ENCODE measurements at places on chromosomes 13 and 19.

GRCh38 chr19:51615991-51616390 lies 14.2 kb downstream of the SIGLEC5 start:
- DNase-seq: no peak

- no peak for DNase-seq
These were observed 23.4 kb downstream of the SMARCA4 start for GRCh38 chr19:10984166-10984735.

- DNase-seq: no peak
These were observed 139.6 kb downstream of the STOML3 start for GRCh38 chr13:38850868-38851626.

DNA sequence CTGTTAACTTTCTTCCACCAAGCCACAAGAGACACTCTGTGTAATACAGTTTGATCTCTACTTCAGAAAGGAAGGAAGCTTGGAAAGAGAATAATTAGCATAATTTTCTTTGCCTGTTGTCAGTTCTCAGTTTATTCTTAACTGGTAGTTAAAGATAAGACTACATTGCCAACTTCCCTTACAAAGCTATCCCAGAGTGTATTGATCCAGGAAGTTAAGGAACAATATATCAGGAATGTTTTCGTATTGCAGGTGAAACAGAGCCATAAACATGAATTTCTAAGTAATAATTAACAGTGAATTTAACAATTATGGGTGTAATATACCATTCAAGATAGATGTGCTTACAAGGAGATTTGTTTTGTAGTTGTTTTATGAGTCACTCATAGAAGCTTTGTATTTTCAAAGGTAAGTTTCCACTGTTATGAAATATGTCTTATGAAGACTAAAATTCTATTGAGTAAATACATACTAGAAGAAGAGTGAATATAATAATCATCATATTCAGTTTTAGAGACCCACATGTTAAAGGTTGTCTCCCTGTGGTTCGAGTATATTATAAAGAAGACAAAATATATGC lies 88.4 kb upstream of the KLF5 start:
- DNase-seq: no peak

DNA sequence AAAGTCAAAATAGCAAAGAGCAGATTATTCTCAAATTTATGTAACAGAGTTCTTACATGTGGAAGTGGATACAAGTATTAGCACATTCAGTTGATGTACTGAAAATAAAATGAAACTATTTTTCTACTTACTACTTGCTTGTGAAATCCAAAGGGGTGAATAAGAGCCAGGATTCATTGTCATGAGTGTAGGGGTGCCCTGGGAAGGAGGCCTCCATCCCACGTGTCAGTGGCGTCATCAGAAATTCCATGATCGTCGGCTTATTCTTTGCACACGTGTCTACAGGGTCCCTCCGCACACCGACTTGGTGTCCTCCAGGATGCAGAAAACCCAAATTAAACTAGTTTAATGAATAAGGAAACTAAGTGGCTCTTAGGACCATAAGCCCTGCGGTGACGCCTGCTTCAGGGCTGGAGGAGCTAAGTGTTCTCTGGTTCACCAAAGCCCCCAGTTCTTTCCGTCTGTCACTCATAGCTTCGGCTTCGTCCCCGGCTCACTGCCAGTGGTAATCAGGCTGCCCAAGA lies 55.5 kb downstream of the IRS2 start:
- DNase-seq: no peak

DNA sequence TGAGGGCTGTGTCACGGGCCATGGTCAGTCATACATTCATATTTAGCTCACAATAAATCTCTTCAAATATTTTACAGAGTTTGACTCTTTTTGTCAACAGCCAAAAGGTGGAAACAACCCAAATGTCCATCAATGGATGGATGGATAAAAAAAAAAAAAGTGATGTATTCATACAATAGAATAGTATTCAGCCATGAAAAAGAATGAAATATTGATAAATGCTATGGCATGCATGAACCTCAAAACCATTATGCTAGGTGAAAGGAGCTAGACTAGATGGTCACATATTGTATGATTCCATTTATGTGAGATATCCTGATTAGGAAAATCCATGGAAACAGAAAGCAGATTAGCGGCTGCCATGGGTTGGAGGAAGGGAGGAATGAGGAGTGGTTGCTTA lies 16.2 kb downstream of the ADGRE2 start:
- DNase-seq: no peak

DNA sequence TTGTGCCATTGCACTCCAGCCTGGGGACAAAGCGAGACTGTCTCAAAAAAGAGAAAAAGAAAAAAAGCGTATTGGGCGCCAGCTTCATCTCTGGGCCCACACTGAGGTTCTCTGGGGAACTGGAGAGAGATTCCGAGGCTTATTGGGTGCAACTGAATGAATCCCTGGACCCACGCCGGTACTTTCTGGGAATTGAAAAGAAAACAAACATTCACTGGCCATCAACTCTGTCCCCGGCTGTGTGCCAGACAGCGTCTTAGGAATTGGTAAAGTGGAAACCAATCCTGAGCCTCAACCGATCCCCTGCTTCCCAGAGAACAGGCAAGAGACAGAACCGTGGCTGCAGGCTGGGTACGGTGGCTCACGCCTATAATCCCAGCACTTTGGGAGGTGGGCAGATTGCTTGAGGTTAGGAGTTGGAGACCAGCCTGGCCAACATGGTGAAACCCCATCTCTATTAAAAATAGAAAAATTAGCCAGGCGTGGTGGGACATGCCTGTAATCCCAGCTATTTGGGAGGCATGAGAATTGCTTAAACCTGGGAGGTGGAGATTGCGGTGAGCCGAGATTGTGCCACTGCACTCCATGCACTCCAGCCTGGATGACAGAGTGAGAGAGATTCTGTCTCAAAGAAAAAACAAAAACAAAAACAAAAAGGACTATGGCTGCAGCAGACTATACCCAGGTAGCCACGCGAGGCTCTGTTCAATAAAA lies 8.6 kb downstream of the ANO8 start:
- DNase-seq: no peak

DNA sequence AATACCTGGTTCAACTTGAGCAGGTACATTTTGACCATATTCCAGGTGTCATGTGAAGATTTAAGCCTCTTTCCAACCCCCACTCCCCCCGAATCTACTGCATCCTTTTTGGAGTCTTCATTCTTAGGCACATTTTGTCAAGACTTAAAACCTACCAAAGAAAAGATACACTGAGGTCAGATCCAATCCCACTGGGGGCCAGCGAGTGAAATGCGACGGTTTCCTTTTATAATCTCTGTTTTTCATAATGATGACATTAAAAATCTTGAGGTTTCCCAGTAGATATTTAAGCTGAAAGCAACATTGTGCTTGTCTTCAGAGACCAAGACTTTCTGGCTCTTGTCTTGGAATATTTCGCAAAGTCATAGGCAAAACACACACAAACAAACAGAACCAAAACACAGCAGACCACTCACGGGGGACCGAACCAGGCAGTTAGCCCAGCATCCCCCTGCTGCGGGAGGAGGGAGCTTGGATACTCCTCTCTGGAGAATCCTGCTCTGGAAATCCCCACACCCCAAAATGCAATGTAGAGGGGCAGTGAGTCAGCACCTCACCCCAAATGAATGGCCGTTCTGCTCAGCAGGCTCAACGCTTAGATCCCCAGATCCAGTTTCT lies 506 bp upstream of the GAS6 start:
- no peak for DNase-seq

All from GM10248 (cell line).